ENCODE measurements at places on chromosomes 1 and 21. TPM values are rescaled to one million over a fixed set of nuclear protein-coding genes. Genes with fewer than 3 reads are reported as not detected.
A peak's percentile ranks its signal among the peaks of the same experiment; 100 is the strongest.

- no peak for DNase-seq
Observed at GRCh38 chr1:40363721-40364120, 9.8 kb upstream of the SMAP2 start.

DNA sequence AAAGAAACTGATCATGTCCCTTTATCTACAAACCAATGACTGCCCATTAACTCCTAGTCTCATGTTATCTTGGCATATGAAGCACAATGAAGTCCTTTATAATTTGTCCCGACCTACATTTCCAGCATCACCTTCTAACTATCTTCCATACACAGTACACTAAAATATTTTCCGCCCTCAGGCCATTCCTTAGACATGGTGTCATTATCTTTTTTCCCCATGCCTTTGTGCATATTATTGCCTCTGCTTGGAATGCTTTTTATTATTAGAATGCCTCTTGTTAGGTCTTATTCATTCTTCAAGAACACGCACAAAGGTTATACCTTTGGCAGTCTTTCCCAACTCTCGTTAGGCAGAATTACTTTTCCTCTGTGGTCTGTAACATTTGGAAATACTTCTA lies 39.6 kb downstream of the ATG4C start:
- DNase-seq = peak; percentile 12

CYP4B1 gene
- total RNA-seq = not detected

DNA sequence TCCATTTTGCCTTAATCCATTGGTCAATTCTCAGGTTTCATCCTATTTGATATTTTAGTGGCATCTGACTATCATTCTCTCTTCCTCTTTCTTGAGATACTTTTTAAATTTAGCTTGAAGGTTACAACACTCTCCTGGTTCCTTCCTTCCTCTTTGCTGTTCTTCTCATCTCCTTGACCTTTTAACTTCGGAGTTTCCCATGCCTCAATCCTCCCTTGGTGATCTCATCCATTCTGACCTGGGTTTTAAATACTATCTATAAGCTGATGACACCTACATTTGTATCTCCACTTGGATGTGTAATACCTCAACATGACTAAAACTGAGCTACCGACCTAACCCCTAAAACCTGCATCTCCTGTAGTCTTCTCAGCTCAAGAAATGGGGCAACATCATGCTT lies 4.8 kb upstream of the ZNF687 start:
- no peak for DNase-seq

DNA sequence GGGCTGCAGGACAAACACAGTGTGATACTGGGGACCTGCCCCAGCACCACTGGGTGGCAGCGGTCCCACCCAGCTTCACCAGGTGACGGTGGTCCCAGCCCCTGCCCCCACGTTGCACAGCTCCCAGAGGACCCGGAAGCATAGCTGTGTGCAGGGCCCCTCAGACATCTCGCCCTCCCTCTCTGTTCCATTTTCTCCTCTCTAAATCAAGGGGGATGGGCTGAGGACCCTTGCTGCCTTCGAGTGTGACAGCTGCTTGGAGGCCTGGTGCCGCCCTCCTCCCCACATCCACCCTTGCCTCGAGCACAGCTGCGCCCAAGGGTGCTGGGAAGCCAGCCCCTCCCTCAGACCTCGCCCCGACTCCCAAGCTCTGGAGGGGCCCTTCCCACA lies 16.1 kb upstream of the LRRC3 start:
- no peak for DNase-seq

CENPL gene
- 36.8 TPM for total RNA-seq

DNA sequence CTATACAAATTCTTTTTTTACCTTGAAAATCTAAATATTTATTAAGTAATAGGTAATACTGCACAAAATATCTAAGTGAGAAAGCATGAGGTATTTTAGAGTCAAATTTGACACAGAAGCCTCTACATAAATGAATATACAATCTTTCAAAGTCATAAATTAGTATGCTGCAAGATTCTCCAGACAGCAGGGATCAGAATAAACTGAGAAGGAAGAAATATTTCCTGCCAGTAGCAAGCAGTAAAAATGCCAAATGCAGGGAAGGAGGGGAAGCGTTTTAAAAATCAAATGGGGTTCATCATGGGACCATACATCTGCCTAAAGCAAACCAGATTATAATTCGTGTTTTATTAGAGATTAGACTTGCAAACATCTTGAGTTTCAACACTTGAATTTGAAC lies 18.9 kb downstream of the COLGALT2 start:
- DNase-seq = no peak

CFAP74 gene
- not detected for total RNA-seq

PLXNA2 gene
- total RNA-seq = 2.0 TPM

GRCh38 chr1:17759114-17759513 lies 4.0 kb downstream of the ACTL8 start:
- DNase-seq = no peak

AMY2A gene
- not detected for total RNA-seq

MR1 gene
- 47.5 TPM for total RNA-seq

SLC1A7 gene
- total RNA-seq = not detected

- DNase-seq = no peak
Observed at GRCh38 chr21:22374218-22374969, 1376.2 kb downstream of the NCAM2 start.

ABCG1 gene
- total RNA-seq = not detected

GBP4 gene
- total RNA-seq = 22.2 TPM

- DNase-seq = no peak
Observed at GRCh38 chr1:21898326-21899200, 38.5 kb downstream of the HSPG2 start.

DNA sequence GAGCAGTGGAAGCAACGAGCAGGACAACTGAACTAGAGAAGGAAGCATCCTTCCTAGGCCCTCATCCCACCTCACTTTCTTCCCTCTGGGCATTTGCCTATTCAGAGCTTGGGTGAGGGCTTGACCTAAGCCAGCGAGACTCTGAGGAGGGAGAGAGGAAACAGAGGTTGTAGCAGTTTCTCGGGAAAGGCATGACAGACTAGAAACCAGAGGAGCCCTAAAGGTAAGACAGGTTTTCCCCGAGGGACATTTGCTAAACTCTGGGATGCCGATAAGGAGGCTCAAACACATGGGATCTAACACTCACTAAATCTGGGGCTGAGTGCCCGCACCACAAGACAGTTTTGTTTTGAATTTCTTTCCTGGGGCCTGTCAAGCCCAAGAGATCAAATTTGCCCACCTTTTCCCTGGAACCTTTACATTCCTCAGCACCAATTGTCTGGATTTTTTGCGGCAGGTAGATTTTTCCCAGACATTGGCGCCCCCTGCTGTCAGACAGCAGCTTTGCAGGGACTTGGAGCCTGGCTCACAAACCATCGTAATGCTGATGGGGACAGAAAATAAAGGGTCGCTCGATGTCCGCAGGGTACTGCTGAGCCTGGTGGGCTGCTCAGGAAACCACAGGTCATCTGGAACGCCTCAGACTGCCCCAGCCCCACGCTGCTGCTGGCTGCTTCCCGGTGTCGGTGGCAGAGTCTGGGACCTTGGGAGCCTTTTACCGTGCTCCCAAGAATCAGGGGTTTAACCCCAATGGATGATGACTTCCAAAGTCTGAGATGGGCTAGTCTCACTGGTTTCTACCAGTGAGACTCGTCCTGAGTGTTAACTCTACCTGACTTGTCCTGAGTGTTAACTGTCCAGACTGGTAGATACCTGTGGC lies 23.4 kb upstream of the TSPAN2 start:
- no peak for DNase-seq

GRCh38 chr1:175178456-175178855 lies 14.1 kb downstream of the KIAA0040 start:
- no peak for DNase-seq

GRCh38 chr1:29939079-29939478 lies 702.8 kb downstream of the PTPRU start:
- peak; percentile 4 for DNase-seq

DNA sequence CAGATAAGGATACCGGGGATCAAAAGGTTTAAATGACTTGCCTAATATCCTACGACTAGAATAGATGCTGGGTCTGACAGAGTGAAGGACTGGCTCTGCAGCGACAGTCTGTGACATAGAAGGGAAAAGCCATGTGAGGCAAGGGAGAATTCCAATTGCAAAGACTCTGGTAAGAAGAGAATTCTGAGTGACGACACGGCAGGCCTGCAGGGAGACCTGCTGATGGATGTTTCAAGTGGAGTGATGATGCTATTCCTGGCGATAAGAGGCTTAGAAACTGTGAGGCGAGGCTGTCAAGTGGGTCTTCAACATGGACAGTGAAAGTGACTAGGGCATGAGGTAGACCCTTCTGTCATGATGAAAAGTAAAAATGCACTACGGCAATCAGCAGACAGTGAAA lies 176.6 kb upstream of the PBX1 start:
- DNase-seq = no peak

CCDC30 gene
- not detected for total RNA-seq

RAP1GAP gene
- total RNA-seq = 1.5 TPM

GRCh38 chr1:63190171-63190570 lies 132.2 kb upstream of the FOXD3 start:
- no peak for DNase-seq

RNU1-1 gene
- not detected for total RNA-seq

- no peak for DNase-seq
Observed at GRCh38 chr1:31648641-31649357, 4.1 kb upstream of the PEF1 start.

ESPN gene
- not detected for total RNA-seq
